ENCODE measurements at places on chromosomes 1 and 21.

DNA sequence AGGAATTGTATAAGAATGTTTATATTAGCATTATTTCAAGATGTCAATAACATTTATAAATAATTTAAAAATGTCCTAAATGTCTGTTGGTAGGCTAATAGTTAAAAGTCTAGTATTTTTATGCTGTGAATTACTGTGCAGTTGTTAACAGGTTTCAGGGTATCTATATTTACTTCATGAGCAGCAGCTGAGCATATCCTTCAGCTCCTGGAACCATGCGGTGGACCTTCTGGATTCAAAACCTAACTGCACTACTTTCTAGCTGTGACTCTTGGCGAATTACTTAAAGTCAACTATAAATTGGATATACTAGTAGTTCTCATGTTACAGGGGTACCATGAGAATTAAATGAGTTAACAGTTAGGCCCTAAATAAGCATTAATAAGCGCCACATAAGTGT, 3.7 kb downstream of the CEP350 start:
- no peak for DNase-seq

GRCh38 chr1:164774413-164774812, 215.4 kb downstream of the PBX1 start:
- no peak for DNase-seq

GRCh38 chr21:43634618-43635017, 24.7 kb downstream of the HSF2BP start:
- no peak for DNase-seq

DNA sequence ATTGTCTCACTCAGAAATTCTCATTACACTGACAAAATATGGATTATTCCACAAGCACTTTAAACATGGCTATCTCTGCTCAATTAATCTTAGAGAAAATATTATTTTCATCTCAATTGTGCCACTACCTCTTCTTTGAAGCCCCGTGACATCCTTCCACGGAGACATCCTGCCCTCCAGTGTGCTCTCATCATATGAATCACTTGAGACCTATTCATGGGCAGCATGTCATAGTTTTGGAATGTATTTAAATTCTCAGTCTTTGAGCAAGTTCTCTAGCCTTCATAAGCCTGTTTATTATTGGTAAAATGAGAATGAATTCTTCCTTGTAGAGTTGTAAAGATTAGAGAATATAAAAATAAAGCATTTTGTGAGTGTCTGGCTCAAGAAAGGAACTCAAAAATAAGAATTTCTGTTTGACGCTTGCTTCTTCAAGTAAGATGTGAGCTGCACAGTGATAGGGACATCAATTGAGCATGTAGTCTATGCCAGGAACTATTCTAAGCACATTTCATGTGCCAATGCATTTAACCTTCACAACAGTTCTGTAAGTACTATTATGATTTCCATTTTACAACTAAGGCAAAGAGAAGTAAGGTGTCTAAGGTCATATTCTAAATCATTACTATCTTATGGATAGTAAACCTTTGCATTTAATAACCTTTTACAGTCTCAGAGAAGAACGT, 557.4 kb upstream of the ZRANB2 start:
- DNase-seq = no peak

All from activated CD4-positive, alpha-beta T cell treated with anti-CD3 and anti-CD28 coated beads, Interleukin-2, Interleukin-4, amounts not matched to agents 100 ng/mL and 50 ng/mL, durations not matched to agents 16 hours and 8 hours (primary cell).